ENCODE measurements at places on chromosomes 1 and 21.

DNA sequence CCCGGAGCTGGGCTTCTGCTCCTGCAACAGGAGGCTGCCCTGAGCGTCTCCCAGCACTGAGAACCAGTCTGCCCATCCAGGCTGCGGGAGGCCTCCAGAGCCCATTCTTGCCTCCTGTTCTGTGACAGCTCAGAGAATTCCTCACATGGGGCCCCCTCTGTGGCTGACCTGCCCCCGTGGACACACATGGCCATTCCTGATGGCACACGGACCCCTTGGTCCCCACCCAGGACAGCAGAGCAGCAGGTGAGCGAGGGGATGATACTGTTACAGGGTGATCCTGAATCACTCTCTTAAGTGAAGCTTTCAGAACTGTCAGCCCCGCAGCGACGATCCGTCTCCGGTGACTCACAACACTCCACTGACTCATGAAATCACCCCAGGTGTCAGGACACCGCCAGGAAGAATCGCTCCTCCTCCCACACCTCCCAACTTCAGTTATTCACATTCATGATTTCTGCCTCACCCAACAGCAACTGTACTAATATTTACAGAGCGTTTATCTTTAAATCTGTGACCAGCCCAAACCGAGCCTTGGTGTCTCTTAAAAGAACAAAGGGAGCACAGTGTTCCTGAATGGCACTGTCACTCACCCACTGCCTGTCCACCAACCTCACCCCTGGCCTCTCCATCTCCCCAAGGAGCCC is 22.5 kb downstream of the CHD5 start:
- DNase-seq = peak; percentile 42

DNA sequence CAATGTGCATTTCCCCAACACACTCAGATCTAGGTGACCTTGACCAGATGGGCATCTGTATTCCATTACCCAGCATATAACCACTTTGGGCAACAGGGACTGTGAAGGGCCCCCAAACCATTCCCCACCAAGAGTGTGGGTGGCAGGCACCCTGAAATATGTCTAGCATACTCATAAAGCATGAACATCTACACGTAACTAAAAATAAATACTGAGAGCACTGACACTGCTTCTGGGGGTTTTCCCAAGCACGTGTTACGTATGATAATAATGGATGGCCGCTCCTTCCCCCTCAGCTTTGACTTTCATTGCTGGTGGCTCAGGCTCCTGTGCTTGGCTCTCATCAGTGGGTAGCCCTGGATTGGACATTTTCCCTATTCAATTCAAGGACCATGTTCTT is 39.1 kb downstream of the IGSF3 start:
- DNase-seq = peak; percentile 5

- no peak for DNase-seq
Observed at GRCh38 chr1:161242313-161242712, 4.3 kb upstream of the NR1I3 start.

DNA sequence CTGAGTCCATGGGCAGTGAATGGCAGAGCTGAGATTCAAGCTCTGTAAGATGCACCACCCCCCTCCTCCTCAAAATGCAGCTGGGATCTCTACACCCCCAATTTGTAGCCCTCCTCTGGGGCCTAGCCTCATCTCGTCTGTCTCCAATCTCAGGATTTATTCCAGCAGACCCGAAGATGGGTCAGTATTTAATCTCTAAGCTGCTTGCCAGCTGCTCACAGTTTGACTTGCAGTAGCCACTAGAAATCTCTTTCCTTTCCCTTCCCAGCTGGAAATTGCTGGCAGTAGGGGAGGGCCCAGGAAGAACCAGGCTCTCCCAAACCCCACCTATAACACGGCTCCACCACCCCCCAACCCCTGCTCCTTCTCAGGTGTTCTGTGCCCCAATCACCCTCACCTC is 1.5 kb downstream of the LACTBL1 start:
- DNase-seq = no peak

DNA sequence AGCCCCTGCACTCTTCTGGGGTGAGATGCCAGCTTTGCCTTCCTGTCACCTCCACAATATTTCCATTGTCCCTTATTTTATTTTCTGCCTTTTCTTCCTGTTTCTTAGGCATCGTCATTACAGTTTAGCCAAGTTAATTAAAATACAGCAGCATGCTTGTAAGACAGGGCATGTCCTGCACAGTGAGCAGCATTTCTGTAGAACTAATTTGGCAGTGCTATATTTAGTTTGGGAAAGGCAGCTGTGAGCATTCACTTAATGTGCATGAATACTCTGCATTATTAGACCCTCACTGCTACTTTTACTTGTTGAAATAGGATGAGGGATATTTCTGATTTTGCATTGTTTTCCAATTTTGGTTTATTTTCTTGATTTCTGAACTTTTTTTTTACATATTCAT is 133.3 kb downstream of the KCNK2 start:
- no peak for DNase-seq
